Left lung (tissue), 14 donors: ENCODE measurements at places on chromosomes 16 and 17. TPM values are rescaled to one million over a fixed set of nuclear protein-coding genes. Genes with fewer than 3 reads are reported as not detected.
A peak's percentile ranks its signal among the peaks of the same experiment; 100 is the strongest.

DNA sequence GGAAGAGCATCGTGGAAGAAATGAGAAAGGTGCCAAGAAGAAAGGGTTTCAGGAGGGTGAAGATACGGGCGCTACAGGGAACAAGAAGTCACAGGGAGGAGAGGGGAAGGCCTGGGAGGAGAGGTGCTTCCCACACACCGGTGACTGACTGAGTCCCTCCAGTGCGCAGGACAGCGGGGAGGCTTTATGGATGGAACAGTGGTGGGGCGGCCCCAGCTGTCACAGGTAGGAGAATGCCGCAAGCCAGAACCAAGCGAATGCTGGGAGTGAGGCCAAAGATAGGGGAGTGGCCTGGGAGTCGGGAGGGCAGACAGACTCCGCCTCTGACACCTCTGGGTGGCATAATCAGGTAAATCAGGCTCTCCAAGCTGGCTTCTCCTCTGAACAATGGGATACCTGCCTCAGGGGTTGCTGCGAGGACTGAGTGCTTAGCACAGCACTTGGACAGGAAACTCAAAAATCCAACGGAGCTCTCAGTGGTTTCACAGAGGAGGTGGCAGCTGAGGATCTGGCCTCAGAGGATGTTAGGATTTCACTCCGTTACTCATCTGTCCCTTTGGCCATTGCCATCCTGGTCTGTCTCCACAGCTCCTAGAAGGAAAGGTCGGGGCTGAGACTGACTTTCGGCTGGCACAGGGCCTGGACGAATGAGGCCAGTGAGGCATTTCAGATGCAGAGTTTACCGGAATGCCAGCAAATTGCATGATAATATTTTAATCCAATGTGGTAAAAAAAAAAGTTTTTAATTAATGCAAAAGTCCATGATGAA is 717 bp upstream of the CNP start:
- no peaks in the 10 kb centered on the region for H3K36me3 ChIP-seq
- peak overlapping the region; percentile 80 for H3K27ac ChIP-seq
- DNase-seq = peak; percentile 84
- H3K27me3 ChIP-seq = no peaks in the 10 kb centered on the region

GRCh38 chr17:57675427-57676387 is 69.4 kb downstream of the CCDC182 start:
- H3K27ac ChIP-seq = no peak overlapping the region
- DNase-seq = no peak
- no peak overlapping the region for H3K4me3 ChIP-seq
- no peaks in the 10 kb centered on the region for H3K27me3 ChIP-seq
- H3K36me3 ChIP-seq = no peaks in the 10 kb centered on the region

DNA sequence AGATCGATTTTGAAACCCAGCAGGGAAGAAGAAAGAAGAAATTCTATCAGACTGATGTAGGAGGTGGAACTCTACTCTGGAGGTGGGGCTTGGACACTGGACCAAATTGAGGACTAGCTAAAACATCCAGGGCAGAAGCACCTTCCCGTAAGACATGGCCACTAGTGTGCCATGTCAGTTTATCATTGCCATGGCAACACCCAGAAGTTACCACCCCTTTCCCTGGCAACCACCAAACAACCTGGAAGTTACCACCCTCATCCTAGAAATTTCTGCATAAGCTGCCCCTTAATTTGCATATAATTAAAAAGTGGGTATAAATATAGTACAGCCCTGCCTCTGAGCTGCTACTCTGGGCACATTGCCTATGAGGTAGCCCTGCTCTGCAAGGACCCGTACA is 66.7 kb downstream of the NACA2 start:
- no peak overlapping the region for H3K4me3 ChIP-seq
- no peaks in the 10 kb centered on the region for H3K4me1 ChIP-seq
- DNase-seq = no peak
- H3K36me3 ChIP-seq = no peaks in the 10 kb centered on the region

- no peaks in the 10 kb centered on the region for H3K27me3 ChIP-seq
- peak overlapping the region; percentile 98 for H3K27ac ChIP-seq
- peaks cover 44% of the 10 kb centered on the region for H3K4me1 ChIP-seq
- DNase-seq = no peak
- H3K4me3 ChIP-seq = no peak overlapping the region
Measured at GRCh38 chr17:48052956-48053757, 5.0 kb downstream of the NFE2L1 start.

GRCh38 chr16:9105189-9105588 is 13.7 kb downstream of the HAPSTR1 start:
- H3K4me1 ChIP-seq = peaks cover 23% of the 10 kb centered on the region
- DNase-seq = no peak
- H3K27ac ChIP-seq = no peak overlapping the region
- peaks cover 5% of the 10 kb centered on the region for H3K36me3 ChIP-seq
- no peaks in the 10 kb centered on the region for H3K27me3 ChIP-seq

GRCh38 chr16:81633680-81634379 is 145.3 kb upstream of the PLCG2 start:
- no peak overlapping the region for H3K4me3 ChIP-seq
- no peaks in the 10 kb centered on the region for H3K27me3 ChIP-seq
- peaks cover 67% of the 10 kb centered on the region for H3K4me1 ChIP-seq
- H3K27ac ChIP-seq = peak overlapping the region; percentile 72
- no peaks in the 10 kb centered on the region for H3K36me3 ChIP-seq
- no peak for DNase-seq

DNA sequence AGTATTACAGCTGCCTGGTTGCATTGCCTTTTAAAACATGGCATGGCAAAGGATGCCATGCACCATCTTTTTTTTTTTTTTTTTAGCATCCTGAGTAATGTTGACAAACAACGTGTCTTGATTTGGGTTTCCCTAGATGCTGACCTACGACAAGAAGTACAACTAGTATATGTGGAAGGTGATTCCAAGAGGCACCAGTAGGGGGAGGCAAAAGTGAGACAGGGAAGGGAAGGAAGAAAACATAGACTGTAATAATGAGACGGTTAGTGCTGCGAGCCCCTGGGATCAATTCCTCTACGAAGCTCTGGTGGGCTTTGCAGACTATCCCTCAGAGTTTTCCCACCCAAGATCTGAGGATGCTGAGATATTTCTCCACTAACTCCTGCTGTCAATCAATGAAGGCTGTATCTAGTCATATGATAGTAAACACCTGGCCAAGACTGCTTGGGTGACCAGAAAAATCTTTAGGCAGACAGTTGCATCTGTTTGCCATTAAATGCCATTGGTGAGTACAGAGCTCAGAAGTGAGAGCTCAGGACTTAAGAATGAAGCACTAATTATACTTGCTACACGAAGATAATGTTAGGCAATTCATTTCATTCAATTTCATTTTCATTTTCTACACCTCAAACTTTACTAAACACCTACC is 458.6 kb upstream of the GOT2 start:
- H3K36me3 ChIP-seq = no peaks in the 10 kb centered on the region
- H3K27ac ChIP-seq = no peak overlapping the region

DNA sequence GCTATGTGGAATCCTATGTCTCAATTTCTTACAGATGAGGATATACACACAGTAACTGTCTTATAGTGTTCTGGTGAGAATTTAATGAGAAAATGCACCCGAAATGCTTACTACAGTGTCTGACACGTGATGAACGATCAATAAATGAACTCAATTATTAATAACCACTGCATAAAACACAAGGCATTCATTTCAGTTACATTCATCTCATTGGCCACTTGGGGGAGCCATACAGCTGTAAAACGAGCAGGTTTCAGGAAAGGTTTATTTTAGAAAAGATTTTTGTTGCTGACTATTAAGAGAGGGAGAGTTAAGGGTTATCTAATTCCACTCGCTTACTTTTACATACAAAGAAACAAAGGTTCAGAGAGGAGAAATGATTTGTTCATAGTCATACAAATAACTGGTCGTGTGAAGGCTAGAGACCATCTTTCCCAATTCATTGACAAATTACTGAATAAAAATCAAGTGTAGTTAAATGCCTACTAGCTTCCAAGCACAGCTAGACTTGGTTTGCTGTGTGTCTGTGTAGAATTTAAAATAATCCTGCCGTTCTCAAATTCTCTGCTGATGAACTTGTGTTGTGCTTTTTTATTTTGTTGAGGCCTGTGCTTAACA is 160.1 kb downstream of the MAP2K4 start:
- H3K4me3 ChIP-seq = no peak overlapping the region
- no peak overlapping the region for H3K27ac ChIP-seq
- no peaks in the 10 kb centered on the region for H3K36me3 ChIP-seq

DNA sequence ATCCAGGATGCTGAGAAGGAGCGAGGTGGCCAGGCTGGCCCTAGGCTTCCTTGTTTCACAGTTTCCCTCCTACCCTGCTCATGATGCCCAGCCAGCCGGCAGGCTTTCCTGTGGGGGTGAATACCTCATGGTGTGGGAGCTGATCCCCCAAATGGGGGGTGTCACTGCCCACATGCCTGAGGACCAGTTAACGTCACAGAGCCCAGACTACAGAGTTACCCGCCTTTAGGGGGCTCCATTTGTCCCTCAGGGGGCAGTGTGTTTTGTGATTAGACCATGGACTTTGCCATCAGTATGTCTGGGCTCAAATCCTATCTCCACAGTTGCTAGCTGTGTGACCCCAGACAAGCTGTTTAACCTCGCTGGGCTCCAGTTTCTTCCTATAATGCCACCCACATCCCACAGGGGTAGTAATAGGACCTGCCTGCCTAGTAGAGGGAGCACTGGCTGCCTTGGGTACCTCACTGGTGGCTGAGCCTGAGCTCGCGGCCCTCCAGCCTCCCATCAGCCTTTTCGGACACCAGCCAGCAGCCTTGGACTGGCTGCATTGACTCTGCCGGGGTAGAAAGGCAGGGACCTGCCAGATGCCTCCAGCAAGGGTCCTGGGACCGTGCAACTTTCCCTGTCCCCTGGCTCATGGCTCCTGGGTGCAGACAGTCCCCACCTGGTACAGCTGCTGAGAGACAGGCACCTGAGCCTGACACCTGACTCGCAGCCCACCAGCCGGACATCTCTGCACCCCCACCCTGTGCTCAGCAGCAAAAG is 87.5 kb upstream of the GSE1 start:
- H3K27me3 ChIP-seq = no peaks in the 10 kb centered on the region
- no peak for DNase-seq
- H3K4me1 ChIP-seq = peaks cover 24% of the 10 kb centered on the region
- peak overlapping the region; percentile 18 for H3K4me3 ChIP-seq
- no peak overlapping the region for H3K27ac ChIP-seq
- H3K36me3 ChIP-seq = no peaks in the 10 kb centered on the region

- H3K27ac ChIP-seq = no peak overlapping the region
- no peak for DNase-seq
- no peak overlapping the region for H3K4me3 ChIP-seq
Measured at GRCh38 chr16:11416228-11417001, 71.2 kb downstream of the RMI2 start.

DNA sequence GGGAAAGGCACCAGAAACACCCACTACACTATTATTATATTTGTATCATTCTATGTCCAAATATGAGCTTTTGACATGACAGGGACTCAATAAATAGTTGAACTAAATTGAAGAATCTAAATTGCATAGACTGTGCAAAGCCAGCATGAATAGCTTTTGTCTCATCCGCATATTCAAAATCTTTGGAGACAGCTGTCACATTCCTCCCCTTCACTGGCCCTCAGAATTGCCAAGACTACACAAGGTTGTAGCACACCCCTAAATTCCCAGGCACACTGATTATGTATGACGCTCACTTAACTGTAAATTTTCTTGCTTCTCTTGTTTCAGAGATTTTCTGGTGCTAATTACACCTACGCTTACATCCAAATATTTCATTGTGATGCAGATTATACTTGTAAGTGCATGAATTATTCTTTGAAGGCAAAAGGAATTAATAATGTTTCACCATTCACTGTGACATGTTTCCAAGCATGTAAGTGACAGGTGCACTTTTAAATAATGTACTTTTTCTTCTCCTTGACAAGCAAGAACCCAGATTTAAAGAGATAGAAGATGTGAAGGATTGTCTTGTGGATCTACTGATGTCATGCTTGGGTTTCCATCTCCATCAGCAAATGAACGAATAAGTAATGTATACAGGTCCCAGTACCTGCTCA is 47.5 kb downstream of the CA10 start:
- H3K27me3 ChIP-seq = no peaks in the 10 kb centered on the region
- no peak overlapping the region for H3K4me3 ChIP-seq
- no peaks in the 10 kb centered on the region for H3K4me1 ChIP-seq
- H3K27ac ChIP-seq = no peak overlapping the region
- no peak for DNase-seq

DNA sequence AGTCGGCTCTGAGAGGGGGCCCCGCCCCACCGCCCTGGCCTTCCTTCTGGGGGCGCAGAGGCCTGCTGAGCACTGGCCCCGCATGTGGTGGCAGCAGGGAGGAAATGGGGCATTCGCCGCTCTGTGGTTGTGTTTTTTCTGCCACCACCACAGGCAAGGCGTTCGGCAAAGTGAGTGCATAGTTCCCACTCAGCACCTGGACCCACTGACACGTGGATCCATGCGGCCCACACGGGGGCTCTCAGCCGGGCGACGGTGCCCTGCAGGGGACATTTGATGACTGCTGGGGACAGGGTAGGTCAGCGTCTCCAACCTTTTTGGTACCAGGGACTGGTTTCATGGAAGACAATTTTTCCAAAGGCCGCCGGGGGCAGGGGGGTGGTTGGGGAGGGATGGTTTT is 70.9 kb downstream of the ENGASE start:
- no peaks in the 10 kb centered on the region for H3K4me1 ChIP-seq
- H3K4me3 ChIP-seq = no peak overlapping the region
- no peaks in the 10 kb centered on the region for H3K27me3 ChIP-seq
- no peak for DNase-seq
- no peak overlapping the region for H3K27ac ChIP-seq

GRCh38 chr16:3915426-3916260 is 35.1 kb upstream of the CREBBP start:
- DNase-seq = no peak
- no peaks in the 10 kb centered on the region for H3K4me1 ChIP-seq
- no peak overlapping the region for H3K4me3 ChIP-seq

Gene HS3ST6
- total RNA-seq = not detected

Gene TMC8
- total RNA-seq = 14.7 TPM

Gene ARHGAP44
- total RNA-seq = 29.9 TPM

Gene NDRG4
- 11.3 TPM for total RNA-seq

Gene HP
- total RNA-seq = 7.8 TPM

Gene HSD11B2
- total RNA-seq = 2.5 TPM

Gene TEX19
- not detected for total RNA-seq

Gene IRX5
- total RNA-seq = 12.8 TPM

Gene HOXB3
- 15.0 TPM for total RNA-seq

Gene KRT20
- not detected for total RNA-seq

Gene IQCK
- 13.4 TPM for total RNA-seq

Gene NPIPB2
- 6.1 TPM for total RNA-seq

Gene NPIPA5
- 13.6 TPM for total RNA-seq
